ENCODE measurements at places on chromosomes 6 and 20.

GRCh38 chr20:12179692-12180091 is 262.0 kb downstream of the BTBD3 start:
- no peak for DNase-seq

DNA sequence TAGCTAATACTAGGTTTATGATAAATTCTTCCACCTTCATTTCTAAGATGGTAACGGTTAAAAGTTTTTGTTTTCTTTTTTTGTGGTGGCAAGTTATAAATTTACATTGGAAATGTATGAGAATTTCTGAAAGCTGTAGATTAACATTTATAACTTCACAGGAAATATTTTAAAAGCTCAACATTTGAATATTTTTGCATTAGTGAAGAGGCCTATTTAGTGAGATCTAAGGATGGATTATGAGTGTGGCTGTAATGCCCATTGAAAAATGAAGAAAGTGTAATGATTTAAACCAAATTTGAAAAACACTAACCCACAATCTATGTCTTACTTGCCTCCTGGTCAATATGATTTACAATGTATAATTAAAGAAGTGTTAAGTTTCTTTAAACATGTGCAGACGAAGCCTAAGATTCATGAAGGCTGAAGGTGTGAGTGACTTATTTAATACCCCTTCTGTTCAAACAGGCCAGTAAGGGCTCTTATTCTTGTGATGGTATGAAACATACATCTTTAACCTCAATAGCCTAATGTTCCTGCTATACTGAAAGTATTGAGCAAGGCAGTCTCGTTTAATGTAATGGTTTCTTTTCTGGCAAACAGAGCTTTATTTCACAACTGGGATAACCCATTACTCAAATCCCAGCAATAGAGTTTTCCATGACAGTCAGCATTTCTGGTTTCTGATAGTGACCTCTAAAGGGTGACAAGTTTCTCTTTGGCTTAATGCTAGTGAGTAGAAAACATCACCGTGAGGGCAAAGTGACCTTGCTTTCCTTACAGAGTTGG is 13.2 kb downstream of the HDGFL1 start:
- DNase-seq, result no peak

DNA sequence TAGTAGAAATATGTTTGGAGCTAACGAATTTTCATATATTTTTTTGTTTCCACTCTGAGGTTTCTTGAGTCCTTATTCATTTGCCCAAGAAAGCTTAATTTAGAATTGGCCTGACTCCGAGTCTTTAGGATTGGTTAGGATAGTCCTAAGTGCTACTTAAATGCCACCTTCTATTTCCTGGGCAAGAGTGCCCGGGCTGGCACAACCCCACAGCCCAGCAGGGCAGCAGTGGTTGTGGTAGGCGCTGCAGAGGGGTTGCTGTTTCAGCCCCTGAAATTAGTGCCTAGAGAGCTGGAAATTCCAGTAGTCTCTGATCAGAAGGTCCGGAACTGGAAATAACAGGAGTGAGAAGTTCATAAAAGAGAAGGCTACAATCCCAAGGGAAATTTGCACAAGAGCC is 139.4 kb upstream of the TENT5A start:
- no peak for DNase-seq

DNA sequence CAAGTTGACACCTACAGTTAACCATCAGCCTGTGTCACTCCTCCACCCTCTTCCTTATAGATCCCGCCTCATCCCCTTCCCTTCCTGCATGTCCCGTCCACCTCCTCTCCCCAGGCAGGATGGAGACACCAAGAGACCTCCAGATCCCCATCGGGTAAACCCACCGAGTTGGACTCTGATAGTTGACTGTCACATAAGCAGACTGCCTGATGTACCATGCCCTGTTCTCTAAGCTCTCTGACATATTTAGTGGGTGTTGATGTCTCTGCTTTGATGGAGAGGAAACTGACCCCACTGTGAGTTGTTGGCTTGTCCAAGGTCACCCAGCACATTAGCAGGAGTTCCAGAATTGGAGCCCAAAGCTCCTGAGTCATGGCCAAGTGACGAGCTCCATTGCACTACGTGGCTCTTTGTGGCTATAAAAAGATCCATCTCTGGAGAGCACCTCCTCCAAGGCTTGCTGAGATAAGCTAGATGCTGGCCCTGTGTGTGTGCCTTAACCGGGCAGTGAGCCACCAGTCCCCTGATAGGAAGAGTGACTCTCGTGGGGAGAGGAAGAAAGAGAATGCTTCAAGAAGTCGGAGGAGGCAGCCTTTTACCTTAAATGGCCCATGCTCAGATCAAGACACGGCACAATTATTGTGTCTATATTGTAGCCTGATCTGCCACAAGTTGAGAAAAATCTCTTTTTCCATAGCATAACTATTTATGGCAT is 236.0 kb upstream of the ECI2 start:
- no peak for DNase-seq

DNA sequence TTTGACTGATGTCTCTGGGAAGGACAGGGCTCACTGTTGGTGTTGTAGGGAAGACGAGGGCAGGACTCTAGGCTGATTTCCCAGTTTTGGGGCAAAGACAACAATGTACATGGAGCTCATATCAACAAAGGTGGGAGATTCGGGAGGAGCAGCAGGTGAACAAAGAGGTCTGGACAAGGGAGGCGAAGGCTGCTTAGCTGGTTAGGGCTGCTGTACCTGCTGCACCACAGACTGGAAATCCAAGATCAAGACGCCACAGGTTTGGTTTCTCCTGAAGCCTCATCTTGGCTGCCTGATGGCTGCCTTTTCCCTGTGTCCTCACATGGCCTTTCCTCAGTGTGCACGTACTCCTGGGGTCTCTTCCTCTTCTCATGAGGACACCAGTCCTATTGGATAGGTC is 287.2 kb downstream of the FOXC1 start:
- DNase-seq, result no peak

GRCh38 chr6:117264369-117264691 is 1.0 kb upstream of the VGLL2 start:
- no peak for DNase-seq

- DNase-seq, result no peak
Observed at GRCh38 chr6:156627524-156627923, 149.7 kb upstream of the ARID1B start.

DNA sequence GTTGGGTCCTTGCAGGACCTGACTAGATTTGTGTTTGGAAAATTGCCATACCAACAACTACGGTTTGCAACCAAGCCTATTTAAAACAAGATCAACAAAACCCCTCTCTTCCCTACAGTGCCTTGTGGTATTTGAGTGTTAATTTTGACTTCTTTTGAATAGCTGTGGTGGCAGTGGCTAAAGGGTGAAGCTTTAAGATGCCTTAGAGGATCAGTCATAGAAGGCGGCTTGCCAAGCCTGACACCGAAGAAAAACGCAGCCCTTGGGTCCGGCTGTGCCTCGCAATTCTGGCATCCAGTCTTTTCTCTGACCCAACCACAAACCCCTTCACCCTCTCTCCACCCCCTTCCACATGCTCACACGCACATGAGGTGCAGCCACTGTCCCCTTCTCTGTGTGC is 32.6 kb downstream of the BMP6 start:
- DNase-seq, result no peak

DNA sequence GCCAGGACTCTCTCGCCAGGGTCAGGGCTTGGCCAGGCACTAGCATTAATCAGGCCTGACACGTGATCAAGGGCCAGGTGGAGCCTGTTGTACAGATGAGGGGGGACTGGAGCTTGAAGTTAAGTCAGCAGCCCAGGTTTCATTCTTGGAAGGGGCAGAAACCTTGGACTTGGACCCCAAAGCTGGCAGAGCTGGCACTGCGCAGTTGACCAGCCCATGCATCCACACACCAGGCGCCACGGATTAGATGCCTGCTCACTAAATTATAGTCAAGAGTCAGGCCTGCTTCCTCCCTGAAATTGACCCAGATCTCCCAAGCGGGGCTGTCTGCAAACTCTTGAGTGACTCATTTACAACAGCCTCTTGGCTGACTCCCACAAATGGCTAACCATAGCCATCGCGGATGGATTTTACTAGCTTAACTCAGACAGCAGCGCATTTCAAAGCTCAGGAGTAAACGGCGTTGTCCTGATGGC is 4.1 kb upstream of the TAF4 start:
- DNase-seq, result no peak

- DNase-seq, result no peak
Observed at GRCh38 chr20:4102381-4102780, 87.0 kb upstream of the RNF24 start.

- DNase-seq, result no peak
Observed at GRCh38 chr6:129890701-129891100, 29.6 kb upstream of the TMEM244 start.

GRCh38 chr6:7073821-7074525 is 33.8 kb upstream of the RREB1 start:
- DNase-seq, result no peak

DNA sequence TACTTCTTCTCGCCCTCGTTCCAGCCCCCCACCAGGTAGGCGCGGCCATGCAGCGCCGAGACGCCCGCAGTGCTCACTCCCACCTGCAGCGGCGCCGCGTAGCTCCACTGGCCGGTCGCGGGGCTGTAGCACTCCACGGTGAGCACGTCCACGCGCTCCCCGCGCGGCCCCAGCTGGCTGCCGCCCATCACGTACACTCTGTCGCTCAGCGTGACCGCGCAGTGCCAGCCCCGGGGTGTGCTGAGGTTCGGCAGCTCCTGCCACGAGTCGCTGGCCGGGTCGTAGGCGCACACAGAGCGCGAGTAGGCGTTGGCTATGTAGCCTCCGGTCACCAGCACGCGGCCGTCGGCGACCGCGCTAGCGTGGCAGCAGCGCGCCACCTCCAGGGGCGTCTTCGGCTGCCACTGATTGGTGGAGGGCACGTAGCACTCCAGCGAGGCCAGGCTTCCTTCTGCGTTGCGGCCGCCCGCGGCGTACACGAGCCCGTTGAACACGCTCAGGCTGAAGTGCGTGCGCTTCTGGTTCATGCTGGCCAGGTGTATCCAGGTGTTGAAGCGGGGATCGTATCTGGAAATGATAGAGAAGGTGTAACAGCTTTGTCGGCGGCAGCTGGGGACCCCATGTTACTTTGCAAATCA is 13.7 kb downstream of the KLHL31 start:
- peak; percentile 61 for DNase-seq

DNA sequence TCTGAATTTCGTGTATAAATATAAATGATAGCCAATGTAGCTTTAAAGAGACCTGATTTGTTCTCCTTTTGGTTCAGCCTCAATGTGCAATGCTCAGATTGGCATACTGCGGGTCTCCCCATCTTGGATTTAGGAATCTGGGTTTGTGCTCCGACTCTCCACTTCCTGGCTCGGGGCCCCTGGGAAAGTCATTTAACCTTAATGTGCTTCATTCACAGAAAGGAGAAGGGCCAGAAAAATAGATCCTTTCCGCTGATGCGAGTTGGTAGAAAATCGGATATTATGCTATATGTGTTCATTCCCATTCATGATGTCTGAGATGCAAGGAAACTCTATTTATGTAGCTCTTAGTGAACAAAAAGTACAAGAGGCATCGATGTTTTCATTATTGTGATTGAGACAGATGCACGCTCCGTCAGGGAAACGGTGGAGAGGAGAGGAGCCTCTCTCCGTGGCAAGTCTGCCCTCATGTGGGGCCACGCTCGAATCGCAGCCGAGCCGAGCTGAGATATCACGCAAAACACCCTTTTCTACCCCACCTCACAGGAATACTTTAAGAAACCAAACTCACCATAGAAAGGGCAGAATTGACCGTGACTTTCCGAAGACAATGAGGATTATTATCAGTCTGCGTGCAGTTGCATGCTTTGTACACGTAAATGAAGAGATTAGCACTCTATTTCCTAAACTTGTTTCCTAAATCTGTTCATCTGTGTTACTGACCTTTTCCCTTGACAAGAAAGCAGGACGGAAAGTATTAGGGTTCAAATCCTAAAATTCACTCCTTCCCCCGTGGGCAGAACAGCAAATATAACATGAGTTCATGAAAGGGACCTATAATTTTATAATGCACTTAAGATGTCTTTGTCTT is 136.6 kb downstream of the COL9A1 start:
- no peak for DNase-seq

- no peak for DNase-seq
Observed at GRCh38 chr6:126113261-126113660, 126.9 kb downstream of the TRMT11 start.

- DNase-seq, result no peak
Observed at GRCh38 chr6:16690608-16691142, 70.6 kb downstream of the ATXN1 start.

DNA sequence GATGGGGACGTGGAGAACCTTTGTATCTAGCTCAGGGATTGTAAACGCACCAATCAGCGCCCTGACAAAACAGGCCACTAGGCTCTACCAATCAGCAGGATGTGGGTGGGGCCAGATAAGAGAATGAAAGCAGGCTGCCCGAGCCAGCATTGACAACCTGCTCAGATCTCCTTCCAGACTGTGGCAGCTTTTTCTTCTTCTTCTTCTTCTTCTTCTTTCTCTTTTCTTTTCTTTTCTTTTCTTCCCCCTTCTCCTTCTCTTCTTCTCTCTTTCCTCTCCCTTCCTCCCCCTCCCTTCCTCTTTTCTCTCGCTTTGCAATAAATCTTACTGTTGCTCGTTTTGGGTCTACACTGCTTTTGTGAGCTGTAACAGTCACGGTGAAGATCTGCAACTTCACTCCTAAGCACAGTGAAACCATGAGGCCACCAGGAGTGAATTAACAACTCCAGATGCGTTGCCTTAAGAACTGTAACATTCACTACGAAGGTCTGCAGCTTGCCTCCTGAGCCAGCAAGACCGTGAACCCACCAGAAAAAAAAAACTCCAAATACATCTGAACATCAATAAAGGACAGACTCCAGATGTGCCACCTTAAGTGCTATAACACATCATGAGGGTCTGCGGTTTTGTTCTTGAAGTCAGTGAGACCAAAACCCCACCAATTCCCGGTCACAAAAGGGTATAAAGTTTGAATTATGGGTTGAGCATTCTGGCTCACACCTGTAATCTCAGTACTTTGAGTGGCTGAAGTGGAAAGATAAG is 19.6 kb upstream of the SERPINB1 start:
- DNase-seq, result no peak

GRCh38 chr20:64256282-64256935 is 861 bp downstream of the PCMTD2 start:
- DNase-seq, result no peak

- no peak for DNase-seq
Observed at GRCh38 chr6:72950114-72950860, 275.0 kb downstream of the KHDC1L start.

- DNase-seq, result no peak
Observed at GRCh38 chr6:31614684-31615578, at the start of gene AIF1. Gene AIF1 (plus strand): TSS chr6:31615234. CDS start chr6:31615330, 96 bp downstream.

DNA sequence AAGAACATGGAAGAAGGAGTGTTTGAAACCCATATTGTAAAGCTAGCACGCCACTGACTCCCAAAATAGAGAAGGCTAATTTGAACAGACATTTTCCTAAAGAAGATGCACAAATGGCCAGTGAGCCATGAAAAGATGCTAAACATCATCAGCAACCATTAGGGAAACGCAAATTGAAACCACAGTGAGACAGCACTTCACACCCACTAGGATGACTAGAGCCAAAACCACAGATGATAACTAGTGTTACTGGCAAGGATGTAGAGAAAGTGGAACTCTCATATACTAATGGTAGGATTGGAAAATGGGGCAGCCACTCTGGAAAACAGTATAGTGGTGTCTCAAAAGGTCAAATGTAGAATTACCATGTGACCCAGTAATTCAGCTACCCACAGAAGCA is 58.2 kb downstream of the BMP7 start:
- DNase-seq, result no peak

All from NCI-H1092 (cell line).